NCI-H187 treated with DMSO at 0.1 percent for 48 hours (cell line): ENCODE measurements at places on chromosomes 12 and 14.

DNA sequence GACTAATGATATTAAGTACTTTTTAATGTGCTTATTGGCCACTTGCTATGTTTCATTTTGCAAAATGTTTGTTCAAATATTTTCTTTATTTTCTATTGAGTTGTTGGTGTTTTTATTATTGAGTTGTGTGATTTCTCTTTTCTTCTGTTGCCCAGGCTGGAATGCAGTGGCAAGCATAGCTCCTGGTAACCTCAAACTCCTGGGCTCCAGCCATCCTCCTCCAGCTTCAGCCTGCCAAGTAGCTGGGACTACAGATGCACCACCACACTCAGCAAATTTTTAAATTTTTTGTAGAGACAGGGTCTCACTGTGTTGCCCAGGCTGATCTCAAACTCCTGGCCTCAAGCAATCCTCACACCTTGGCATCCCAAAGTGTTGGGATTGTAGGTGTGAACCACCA lies 199.2 kb downstream of the NOVA1 start:
- no peak for DNase-seq

DNA sequence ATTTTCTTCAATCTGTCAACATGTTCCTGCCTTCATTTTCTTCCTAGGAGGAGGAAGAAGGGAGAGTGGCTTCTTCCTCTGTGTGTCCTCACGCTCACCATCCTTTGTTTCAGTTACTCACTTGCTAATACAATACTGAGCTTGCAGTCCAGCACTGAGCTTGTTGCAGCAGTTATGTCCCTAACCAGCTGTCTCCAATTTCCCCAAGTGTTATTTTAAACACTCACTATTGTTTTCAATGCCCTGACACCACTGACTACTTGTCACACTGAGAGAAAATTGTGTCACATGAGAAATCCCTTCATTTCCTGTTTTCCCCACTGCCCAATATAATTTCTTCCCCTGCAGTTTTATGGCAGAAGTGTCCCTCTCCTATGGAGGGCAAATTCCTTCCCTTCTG lies 53.4 kb downstream of the HSD17B6 start:
- DNase-seq: no peak

GRCh38 chr14:105838591-105839424 lies 312.4 kb downstream of the TMEM121 start:
- no peak for DNase-seq

GRCh38 chr12:47360771-47361388 lies 281.1 kb upstream of the AMIGO2 start:
- DNase-seq: no peak

DNA sequence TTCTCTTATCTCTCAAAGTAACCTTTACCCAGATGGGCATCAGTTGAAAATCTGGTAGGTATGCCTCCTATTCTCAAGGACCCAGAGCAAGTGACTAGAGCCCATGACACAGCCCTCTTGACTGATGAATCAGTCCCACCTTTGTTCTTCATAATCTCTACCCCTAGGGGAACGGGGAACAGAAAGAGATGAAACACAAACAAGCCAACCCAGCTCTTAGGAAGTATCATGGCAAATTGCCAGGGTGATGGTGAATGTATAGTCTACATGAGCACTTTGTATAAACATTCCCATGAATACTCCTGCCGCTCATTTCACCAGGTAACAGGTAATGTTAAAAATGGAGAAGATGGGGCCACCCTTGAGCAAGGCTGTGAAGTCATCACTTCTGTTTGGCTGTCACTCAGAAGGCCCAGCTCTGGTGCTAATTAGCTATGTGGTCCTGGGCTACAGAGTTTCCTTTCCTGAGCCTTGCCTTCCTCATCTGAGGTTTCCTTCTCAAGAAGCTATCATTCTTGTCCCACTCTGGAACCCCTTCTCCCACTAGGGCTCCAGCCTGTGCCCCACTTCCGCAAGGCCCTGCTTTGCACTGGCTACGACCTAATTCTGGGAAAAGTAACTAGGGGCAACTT lies 161.7 kb downstream of the ANO2 start:
- no peak for DNase-seq

DNA sequence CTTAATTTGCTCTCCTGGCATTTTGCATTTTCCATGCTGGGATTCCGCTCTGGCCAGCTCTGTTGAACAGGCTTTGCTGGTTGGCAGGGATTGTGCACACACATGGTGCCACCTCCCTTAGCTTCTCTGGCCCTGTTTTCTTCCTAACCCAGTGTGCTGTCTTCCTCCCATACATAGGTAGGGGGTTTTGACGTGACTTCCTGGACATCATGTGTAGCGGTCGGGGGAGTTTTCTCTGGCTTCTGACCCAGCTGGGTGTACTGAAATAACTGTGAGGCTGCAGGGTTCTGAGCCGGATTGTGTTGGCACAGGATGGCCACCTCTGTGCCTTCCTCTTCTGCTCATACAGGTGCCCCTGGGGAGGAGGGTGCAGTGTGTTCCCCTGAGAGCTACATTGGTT lies 25.7 kb downstream of the C14orf132 start:
- DNase-seq: no peak

GRCh38 chr14:96274543-96274942 lies 18.5 kb downstream of the BDKRB1 start:
- DNase-seq: no peak

DNA sequence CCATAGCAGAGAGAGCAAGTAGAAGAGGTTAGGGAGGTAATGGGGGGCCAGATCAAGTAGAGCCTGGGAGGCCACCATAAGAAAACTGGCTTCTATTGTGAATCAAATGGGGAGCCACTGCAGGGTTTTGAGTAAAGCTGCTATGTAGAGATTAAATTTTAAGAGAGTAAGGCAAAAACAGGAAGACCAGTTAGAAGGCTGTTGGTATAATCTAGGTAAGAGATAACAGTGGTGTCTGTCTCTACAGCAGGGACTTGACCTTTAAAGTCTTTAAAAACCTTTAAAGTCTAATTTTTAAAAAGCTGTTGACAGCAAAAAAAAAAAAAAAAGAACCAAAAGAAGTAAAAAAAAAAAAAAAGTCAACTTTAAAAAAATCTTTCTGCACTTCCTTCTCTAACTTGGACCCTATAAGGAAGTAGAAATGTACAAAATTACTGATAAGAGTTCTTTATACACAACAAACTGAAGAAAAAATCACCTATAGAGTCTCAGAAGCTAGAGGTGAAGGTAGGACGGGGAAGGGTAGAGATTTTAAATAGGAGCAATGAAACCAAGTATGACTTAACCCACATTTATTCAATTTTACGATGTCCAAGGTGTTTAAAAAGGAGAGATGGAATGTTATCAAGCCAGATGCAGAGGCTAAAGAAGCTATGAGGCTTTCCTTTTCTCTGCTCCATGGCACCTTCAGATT lies 26.1 kb downstream of the SGPP1 start:
- no peak for DNase-seq

GRCh38 chr12:121611306-121611705 lies 15.0 kb upstream of the ORAI1 start:
- no peak for DNase-seq

GRCh38 chr12:104352106-104352713 lies 48.7 kb downstream of the EID3 start:
- no peak for DNase-seq

- no peak for DNase-seq
Measured at GRCh38 chr12:93060666-93061472, 131.8 kb upstream of the EEA1 start.
